ENCODE measurements at places on chromosomes 16 and 17.

- no peak overlapping the region for H3K4me3 ChIP-seq
- peak; percentile 63 for DNase-seq
- peaks cover 34% of the 10 kb centered on the region for H3K4me1 ChIP-seq
- peaks cover 72% of the 10 kb centered on the region for H3K36me3 ChIP-seq
- H3K27ac ChIP-seq = peak overlapping the region; percentile 74
Measured at GRCh38 chr17:82244413-82245133, 15.7 kb downstream of the SLC16A3 start.

DNA sequence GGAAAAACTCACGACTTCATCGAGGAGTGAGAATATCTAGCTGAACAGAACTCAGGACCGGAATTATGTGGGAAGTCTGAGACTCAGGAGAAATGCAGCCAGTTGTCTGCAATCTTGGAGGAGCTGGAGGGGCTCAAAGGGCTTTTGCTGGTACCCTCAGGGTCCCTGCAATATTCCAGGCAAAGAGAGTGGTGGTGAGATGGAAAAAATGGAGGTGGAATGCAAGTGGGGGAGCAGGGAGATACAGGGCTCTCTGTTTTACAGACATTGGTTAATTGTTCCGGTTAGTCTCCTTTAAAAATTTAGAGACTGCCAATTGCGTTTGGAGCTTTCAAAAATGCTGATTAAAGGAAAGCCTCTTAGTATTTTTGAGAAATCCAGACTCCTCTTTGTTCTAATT, 18.2 kb upstream of the HP start:
- H3K4me3 ChIP-seq = no peak overlapping the region
- no peak for DNase-seq
- H3K27ac ChIP-seq = no peak overlapping the region
- H3K36me3 ChIP-seq = no peaks in the 10 kb centered on the region

- DNase-seq = no peak
- H3K4me1 ChIP-seq = peaks cover 72% of the 10 kb centered on the region
- peaks cover 13% of the 10 kb centered on the region for H3K36me3 ChIP-seq
- no peak overlapping the region for H3K4me3 ChIP-seq
Measured at GRCh38 chr17:39641883-39642282, 4.9 kb downstream of the STARD3 start.

DNA sequence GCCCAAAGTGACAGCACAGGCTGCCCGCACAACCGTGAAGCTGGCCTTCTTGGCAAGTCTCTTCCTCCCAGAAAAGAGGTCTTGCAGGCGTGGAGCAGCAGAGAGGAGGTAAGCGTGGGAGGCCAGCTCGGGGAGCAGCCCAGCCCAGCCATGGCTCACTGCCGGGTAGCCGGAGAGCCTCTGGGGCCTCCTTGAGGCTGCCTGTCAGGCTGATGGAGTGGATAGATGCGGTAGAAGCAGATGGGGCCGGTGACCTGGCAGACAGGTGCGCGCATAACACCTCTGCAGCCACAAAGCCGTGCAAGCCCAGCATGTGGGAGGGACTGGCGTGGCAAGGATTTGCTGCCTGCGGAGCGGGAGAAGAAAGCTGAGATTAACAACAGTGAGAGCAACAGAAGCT, 17.1 kb upstream of the DOK4 start:
- peaks cover 2% of the 10 kb centered on the region for H3K27me3 ChIP-seq
- no peaks in the 10 kb centered on the region for H3K36me3 ChIP-seq

DNA sequence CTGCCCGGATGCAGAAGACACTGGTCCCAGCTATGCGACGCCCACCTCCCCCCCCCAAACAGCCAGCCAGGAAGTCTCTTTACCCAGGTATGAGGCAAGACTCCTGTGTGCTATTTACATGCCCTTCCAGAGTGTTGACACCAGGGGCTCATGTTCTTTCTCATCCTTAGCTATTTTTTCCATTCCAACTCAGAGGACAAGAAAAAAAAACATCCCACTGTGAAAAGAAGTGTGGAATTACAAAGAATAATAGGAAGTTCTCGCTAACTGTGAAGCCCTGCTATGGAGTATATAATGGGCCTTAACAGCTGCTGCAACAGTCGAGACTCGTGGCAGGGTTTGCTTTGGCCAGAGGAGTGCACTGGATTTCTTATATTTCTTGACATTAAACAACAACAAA, 584.9 kb downstream of the CDH13 start:
- H3K4me3 ChIP-seq = no peak overlapping the region
- no peak overlapping the region for H3K27ac ChIP-seq
- no peaks in the 10 kb centered on the region for H3K36me3 ChIP-seq
- no peaks in the 10 kb centered on the region for H3K27me3 ChIP-seq
- no peaks in the 10 kb centered on the region for H3K4me1 ChIP-seq

GRCh38 chr16:75801307-75801706, 75.0 kb upstream of the CPHXL start:
- H3K27ac ChIP-seq = no peak overlapping the region
- H3K4me1 ChIP-seq = no peaks in the 10 kb centered on the region
- H3K36me3 ChIP-seq = no peaks in the 10 kb centered on the region
- peaks cover 3% of the 10 kb centered on the region for H3K27me3 ChIP-seq
- no peak for DNase-seq

- peak; percentile 79 for DNase-seq
- peaks cover 70% of the 10 kb centered on the region for H3K4me1 ChIP-seq
- peak overlapping the region; percentile 92 for H3K27ac ChIP-seq
- no peaks in the 10 kb centered on the region for H3K36me3 ChIP-seq
- peak overlapping the region; percentile 66 for H3K4me3 ChIP-seq
Measured at GRCh38 chr17:39094607-39095308, 56.7 kb downstream of the PLXDC1 start.

Data from activated CD8-positive, alpha-beta T cell treated with anti-CD3 and anti-CD28 coated beads, Interleukin-2, amount 10 ng/mL, durations not matched to agents 7 days and 5 days (primary cell).